ENCODE measurements at places on chromosomes 6 and 20.

GRCh38 chr6:108083349-108083748 lies 8.8 kb upstream of the OSTM1 start:
- DNase-seq, result no peak

DNA sequence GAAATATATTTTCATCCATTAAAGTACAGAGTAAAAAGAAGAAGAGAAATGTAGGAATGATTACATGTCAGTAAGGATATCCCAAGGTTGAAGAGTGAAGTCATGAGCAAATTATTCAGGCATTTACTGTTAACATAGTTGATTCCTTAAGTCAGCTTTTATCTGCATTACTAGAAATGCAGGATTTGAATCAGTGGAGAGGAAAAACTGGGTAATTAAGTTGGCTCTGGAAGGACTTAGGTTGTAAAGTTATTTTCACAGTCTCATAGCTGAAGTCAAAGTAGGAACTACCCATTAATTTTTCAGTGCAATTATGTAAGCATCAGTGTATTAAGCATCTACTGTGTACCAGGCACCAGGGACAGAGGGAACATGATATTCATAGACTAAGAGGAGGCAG lies 7.8 kb downstream of the NAA20 start:
- peak; percentile 78 for DNase-seq

DNA sequence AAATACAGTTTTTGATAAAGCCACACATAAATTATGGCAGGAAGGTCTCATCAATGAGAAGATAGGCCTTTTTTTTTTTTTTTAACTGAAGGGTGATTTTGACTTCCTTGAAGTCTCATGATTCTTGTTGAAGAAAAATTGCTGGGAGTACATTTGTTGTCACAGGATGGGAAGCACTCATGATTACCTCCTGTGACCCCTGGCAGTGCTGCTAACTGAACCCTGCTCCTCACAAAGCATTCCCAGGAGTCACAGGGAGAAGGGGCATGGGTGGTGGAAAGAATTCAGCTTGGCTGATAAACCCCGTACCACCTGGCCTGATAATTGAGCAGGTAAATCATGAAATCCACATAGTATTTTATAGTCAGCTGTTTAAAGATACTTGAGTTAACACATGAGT lies 86.9 kb downstream of the CD109 start:
- DNase-seq, result peak; percentile 19

- no peak for DNase-seq
Observed at GRCh38 chr6:6317825-6318733, 2.4 kb downstream of the F13A1 start.

DNA sequence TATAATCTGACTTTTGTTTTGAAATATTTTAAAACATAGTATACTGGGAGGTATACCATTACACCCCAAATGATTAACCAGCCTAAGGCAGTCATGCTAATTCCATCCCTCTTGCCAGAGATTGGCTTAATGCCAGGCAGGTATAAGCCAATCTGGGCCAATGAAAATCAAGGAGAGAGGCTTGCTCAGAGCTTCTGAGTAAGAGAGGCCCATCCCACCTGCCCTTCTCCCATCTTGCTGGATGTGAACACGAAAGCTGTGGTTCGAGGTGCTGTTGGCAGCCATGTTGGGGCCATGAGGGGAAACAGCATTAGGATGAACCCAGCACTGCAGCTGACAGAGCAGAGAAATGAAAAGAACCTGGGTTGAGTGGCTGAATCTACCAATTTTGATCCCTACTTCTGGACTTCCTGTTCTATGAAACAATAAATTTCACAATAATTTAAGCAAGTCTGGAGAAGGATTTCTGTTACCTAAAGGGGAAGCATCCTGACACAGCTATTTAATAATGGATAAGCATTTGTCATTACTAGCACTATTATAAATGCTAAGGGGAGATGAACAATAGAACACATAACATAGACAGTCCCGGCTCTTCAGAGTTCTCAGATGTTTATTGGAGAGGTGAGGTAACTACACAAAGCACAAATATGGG lies 152.3 kb downstream of the CDC5L start:
- no peak for DNase-seq

DNA sequence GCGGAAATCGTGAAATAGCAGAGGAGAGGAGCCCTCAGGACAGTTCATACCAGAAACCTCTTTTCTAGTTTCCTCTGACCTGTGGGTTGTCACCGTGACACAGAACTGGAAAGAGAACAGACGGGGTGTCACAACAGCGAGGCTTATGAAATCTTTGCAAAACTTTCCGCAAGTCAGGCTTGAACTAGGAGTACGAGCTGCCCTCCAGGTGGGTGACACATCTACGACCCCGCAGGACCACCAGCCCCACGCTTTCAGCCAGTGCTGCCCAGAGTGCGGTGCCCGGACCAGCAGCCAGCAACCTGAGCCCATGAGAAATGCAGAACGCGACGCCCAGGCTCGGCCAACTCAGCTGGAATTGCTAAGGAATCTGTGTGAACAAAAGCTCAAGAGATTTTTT lies 30.8 kb downstream of the WRNIP1 start:
- no peak for DNase-seq

- peak; percentile 63 for DNase-seq
Observed at GRCh38 chr6:15322781-15323536, 77.1 kb downstream of the JARID2 start.

GRCh38 chr6:3281631-3282475 lies 23.1 kb downstream of the PSMG4 start:
- no peak for DNase-seq

GRCh38 chr6:161076181-161076677 lies 84.7 kb downstream of the MAP3K4 start:
- DNase-seq, result no peak

Data from renal cortical epithelial cell (primary cell).